ENCODE measurements at places on chromosomes 1 and 21.

DNA sequence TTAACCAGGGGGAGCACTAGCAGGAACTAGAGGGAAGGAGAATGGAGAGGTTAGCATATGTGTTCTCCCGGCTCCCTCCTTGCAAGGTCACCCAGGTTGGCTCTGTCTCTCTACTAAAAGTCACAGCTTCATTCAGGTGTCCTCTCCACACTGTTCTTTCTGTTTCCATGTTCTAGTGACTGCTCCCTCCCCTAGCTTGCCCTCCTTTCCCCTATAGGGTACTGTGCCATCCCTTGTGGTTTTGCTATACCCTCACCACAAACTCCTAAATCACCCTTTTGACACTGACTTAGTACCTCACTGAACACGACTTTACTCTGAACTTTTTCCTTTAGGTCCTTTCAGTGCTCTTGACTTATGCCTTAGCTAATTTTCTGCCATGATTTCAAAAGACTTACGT is 389.3 kb downstream of the ST6GALNAC3 start:
- DNase-seq: peak; percentile 1

GRCh38 chr21:31335957-31336738 is 7.9 kb downstream of the TIAM1 start:
- no peak for DNase-seq

GRCh38 chr1:201930803-201931202 is 15.5 kb downstream of the LMOD1 start:
- no peak for DNase-seq

- DNase-seq: no peak
Observed at GRCh38 chr1:223702735-223703667, 9.3 kb upstream of the CAPN2 start.

DNA sequence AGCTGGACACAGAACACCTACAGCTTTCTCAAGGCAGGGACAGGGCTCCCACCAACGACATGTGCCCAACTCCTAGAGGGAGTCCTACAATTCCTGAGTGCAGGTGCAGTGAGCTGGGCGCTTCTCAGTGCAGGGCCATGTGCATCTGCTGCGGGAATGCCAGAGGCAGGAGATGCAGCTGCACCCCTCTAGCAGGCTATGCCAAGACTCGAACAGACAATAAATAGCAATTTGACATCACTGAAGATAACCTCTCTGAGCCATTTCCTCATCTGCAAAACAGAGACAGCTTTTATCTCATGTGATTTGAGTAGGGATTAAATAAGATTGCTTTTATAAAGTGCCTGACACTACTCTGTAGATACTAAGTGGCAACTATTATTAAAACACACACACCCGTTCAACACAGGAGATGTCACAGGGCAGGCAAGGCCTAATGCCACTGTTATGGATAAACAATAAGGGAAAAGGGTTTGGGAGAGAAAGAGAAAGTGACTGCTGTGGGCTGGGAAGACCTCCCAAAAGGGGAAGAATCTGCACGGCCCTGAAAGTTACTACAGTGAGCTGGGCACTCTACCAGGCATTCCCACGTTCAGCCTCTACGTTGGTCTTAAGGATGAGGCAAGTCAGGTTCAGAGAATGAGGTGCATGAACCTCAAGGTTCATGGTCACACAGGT is 5.7 kb downstream of the SLC9A1 start:
- DNase-seq: no peak

DNA sequence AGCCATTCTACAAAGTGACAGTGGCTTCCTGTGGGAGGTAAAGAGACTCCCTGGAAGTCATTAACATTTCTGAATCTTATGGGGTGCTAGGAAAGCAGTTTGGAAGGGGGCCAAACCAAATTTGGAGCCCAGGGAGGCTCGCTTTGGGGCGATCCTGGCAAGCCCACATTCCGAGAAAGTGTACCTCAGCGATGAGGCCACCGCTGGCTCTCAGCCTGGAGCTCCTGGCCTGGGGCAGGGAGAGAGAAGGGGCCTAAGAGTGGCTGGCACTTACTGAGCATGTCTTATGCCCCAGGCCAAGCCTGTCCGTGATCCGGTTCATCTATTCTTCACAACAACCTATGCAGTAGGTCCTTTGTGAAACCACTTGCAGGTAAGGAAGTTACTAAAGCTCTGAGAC is 98.8 kb downstream of the CCDC185 start:
- DNase-seq: no peak

DNA sequence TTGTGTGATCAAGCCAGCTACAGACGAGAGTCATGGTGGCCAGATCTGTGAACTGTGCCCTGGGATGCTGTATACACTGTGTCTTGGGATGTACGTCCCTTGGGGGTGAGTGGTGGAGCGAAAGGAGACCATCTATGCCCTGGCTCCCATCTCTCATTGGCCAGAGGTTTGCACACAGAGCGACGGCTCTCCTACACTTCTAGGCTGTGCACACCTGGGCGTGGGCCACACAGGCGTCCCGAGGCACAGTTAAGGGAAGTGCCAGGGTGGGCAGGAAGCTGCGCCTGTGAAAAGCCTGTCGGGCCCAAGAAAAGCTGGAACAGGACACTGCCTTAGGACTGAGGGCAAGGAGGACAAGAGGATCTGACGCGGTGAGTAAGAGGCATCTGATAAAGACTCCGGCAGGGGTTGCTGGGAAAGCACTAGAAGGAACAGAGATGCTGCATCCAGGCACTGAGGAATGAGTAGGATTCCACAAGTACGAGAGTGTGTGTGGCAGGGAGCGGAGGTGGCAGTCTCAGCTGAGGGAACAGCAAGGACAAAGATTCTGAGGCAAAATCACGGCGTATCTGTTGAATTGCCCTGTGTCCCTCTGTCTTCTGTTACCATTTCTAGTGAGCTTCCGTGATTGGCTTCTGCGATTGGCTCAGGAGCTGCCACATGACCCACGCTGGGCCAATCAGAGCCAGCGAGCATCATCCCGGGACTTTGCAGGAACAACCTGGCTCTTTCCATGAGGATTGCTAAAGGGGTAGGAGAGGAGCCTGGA is 67.9 kb upstream of the ZBTB40 start:
- DNase-seq: no peak

GRCh38 chr1:15153842-15154479 is 414 bp downstream of the TMEM51 start:
- peak; percentile 53 for DNase-seq

DNA sequence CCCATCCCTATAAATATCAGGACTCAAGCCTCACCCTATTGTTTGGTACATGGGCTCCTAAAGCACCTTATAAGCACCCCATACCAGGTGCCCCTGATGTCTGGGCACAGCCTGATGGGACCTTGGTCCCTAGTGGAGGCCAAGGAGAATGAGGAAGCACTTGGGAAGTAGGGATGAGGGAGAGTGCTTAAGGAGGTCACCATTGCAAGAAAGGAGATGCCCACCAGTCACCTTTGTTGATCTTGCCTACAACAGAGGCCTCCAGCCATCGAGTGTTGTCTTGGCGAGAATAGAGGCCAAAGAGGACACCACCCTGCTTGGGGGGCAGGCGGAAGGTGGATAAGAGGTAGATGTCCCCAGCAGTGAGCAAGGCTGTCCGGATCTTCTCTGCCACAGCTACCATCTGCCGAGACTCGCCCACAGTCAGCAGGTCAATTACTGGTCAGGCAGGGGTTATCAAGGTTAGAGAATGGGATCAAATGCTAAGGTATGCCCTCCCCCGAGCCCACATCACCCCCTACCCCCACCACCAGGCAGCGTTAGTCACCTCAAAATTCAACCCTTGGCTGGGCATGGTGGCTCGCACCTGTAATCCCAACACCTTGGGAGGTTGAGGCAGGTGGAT is 1.6 kb downstream of the THBS3 start:
- DNase-seq: no peak

- no peak for DNase-seq
Observed at GRCh38 chr1:51482881-51483280, 36.2 kb downstream of the EPS15 start.

DNA sequence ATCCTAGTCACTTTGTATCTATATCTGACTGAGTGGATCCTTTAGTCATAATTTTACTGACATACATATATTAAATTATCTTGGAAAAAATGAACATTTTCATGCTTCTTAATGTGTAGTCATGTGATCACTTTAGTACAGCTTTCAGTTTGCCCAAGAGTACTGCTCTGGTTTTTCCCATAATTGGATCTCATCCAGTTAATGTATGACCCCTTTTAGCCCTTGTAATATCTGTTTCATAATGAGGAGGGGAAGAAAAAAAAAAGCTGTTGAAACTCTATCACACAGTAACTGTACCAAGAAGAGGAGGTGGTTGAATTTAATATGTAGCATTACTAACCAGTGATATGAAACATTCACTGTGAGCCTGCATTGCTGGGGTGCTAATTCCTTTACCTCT is 328.7 kb downstream of the PTPRC start:
- DNase-seq: no peak

GRCh38 chr1:244047621-244048255 is 3.3 kb upstream of the ZBTB18 start:
- peak; percentile 84 for DNase-seq

GRCh38 chr1:60952612-60953111 is 129.7 kb upstream of the NFIA start:
- no peak for DNase-seq

- no peak for DNase-seq
Observed at GRCh38 chr1:107326824-107327445, 186.1 kb downstream of the NTNG1 start.

- DNase-seq: no peak
Observed at GRCh38 chr21:36044056-36044455, 16.3 kb downstream of the SETD4 start.

DNA sequence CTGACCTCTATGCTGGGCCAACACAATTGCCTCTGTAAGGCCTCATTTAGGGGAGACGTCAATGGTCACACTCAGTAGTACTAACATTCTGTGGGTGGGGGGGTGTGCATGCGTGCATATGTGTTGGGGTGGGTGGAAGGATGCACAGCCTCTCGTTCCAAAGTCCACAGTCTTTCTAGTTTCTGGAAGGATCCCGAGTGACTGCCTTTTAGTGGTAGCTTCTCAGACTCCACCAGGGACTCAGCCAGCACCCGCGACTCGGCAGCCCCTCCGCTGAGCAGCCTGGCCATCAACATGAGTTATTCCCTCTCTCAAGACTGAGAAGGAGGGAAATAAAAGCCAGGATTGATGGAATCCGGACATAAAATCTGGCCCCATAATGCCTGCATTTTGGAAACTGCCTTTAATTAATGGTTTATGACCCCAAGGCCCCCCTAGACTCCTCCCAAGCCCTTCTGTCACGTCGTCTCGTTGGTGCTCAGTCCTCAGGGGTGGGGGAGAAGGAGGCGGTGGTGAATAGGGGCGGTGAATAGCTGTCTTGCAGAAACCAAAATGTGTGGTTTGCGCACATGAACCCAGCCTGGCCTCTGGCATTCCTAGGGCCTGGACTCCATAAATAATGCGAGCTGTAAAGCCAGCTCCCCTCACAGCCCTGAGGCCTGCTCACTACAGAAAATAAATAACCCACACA is 65.1 kb upstream of the TMEM51 start:
- no peak for DNase-seq

DNA sequence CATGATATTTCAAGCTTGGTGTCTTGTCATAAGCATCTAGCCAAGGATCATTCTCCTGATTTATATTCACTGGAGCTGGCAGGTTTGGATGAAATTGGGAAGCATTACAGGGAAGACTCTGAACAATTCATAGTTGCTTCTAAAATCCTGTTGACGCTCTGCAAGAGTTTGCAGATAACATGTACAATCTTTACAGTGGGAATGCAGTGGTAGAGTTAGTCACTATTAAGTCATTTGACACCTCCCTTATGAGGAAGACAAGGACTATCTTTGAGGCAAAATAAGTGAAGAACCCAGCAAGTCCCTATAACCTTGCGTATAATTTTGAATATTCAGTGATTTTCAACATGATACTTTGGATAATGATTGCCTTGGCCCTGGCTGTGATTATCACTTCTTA is 45.3 kb upstream of the CRB1 start:
- no peak for DNase-seq

DNA sequence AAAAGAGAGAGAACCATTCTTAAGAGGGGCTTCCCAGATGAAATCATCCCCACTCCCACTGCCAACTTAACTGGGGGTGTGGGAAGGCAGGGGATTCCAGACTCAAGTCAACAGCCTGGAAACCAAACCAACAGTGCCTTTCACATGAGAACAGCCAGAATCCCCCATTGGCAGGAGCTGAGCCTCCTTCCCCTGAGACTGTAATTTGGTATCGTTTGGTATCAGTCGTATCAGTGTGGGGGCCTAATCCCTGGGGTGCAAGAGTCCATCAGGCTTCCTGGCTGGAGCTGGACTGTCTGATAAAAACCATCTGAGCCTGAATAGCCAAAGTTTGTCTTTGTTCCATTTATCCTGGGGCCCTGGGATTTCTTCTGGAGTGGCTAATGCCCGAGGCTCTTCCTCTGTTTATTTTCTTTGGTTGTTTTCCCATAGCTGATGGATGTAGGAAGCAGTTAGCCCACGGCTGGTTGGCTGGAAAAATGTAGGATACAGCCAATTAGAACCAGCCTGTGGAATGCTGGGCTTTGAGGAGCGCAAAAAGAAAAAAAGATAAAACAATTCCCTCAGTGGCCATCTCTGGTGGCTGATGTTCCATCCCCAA is 84.6 kb downstream of the LAMC2 start:
- no peak for DNase-seq

- no peak for DNase-seq
Observed at GRCh38 chr1:167762061-167762746, 40.4 kb downstream of the MPZL1 start.

DNA sequence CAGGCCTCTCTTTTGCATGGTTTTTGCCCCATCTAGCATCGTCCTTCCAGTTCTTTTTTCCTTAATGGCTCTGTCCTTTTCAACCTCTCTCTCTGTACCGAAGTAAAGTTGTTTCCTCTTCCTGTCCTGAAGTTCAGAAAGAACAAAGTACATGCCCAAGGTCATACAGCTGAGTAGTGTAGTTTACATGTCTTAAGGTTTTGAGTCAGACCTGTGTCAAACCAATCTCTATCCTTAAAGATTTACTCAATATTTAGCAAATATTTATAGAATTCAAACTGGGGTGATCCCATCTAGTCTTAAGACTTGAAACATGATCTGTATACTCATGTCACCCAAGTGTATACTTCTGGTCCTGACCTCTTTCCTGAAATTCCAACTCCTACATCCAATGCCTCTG is 118.7 kb upstream of the SGIP1 start:
- DNase-seq: no peak

GRCh38 chr1:100782473-100783039 is 63.0 kb downstream of the VCAM1 start:
- no peak for DNase-seq

DNA sequence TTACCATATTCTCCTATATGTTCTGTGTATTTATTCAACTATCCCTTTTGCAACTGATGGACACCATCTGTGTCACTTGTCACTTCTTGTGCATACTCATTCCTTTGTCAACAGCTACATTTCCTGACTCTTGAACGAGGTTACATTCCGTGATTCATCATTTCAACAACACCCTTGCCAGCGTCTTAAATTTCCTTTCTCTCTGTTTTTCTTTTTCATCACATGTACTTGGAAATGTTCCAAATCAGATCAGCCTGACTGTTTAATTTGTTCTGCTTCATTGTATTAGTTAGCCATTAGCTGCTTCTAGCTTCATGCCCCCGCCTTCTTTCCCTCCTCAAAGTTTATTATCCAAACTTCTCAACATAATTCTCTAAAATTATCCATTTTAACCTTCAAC is 173.0 kb downstream of the ADGRL4 start:
- DNase-seq: peak; percentile 63

GRCh38 chr1:118717893-118718292 is 270.2 kb downstream of the TBX15 start:
- no peak for DNase-seq

- DNase-seq: peak; percentile 57
Observed at GRCh38 chr1:206925106-206925736, 3.5 kb upstream of the FCMR start.

Measured in common myeloid progenitor, CD34-positive (primary cell).